ENCODE measurements at places on chromosomes 7 and 10.

DNA sequence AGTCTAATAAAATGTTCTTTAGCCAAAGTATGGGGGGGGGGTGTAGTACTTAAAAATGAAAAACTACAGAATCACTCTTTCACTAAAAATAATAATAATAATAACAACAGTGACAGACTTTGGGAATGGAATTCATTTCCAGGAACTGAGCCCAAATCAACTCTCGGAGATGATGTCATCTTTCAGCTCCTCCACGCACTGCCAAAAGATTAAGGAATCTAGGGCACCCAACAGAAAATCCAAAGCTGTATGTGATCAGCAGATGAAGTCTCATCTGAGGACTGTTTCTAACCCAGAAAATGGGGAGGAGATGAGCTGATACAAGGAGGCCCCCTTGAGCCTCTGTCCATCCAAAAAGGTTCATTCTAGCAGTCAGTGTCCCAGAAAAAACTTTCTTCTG lies 54.5 kb downstream of the GRB10 start:
- no peak for DNase-seq

DNA sequence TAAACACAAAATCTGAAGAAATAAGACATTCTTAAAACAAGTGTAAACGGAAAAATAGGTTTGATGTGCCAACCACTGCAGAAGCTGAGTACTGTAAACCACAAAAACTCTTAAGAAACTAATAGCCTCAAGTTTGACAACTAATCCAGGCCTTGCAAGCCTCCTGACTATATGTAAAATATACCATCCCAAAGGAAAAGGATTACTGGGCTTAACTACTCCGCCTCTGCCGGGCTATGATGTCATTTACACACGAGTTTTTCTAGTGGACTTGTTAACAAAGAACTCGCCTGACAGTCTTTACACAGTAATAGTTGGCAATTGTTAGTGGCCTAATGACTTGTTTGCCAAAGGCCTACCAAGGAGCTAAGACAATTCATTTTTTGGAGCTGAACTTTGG lies 2.1 kb downstream of the KIF5B start:
- DNase-seq = peak; percentile 10

- no peak for DNase-seq
Measured at GRCh38 chr10:35696392-35697287, 54.5 kb upstream of the FZD8 start.

- no peak for DNase-seq
Measured at GRCh38 chr7:124084024-124084423, 51.2 kb upstream of the TMEM229A start.

- no peak for DNase-seq
Measured at GRCh38 chr10:59513558-59513957, 151.2 kb upstream of the FAM13C start.

DNA sequence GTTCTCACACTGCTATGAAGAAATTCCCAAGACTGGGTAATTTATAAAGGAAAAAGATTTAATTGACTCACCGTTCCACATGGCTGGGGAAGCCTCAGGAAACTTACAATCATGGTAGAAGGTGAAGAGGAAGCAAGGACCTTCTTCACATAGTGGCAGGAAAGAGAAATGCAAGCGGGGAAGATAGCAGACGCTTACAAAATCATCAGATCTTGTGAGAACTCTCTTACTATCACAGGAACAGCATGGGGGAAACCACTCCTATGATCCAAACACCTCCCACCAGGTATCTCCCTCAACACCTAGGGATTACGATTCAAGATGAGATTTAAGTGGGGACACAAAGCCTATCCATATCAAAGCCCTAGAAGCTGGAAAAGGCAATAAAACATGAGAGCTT lies 130.8 kb downstream of the MDFIC start:
- DNase-seq = no peak

- DNase-seq = no peak
Measured at GRCh38 chr7:132537456-132538145, 38.7 kb downstream of the PLXNA4 start.

- no peak for DNase-seq
Measured at GRCh38 chr10:78850644-78851435, 217.9 kb upstream of the ZMIZ1 start.

DNA sequence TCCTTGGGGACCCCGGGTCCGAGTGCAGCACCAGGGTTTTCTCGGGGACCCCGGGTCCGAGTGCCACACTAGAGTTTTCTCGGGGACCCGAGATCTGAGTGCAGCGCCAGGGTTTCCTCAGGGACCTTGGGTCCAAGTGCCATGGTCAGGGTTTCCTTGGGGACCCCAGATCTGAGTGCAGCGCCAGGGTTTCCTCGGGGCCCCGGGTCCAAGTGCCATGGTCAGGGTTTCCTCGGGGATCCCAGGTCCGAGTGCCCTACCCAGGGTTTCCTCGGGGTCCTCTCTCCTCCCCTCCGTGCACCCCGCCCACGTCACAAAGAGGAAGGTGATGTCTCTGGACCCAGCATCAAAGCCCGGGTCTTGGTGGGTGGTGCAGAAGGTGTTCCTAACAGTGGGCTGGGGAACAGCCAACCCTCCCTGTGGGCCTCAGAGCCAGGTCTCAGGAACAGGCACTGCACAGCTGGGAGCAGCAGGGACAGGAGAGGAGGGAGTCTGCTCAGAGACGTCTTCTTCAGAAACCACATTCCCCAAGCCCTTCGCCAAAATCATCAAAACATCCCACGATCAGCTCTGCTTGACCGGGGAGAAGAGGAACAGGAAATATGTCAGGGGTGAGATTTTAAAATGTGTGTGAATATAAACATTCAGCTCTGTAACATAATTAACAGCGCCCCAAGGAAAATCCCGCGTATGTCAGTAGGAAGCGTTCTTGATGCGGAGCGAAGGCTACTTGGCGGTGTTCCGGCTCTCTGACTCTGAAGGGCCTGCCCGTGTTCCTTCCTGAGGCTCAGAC lies 540.7 kb downstream of the DNAJB6 start:
- no peak for DNase-seq

DNA sequence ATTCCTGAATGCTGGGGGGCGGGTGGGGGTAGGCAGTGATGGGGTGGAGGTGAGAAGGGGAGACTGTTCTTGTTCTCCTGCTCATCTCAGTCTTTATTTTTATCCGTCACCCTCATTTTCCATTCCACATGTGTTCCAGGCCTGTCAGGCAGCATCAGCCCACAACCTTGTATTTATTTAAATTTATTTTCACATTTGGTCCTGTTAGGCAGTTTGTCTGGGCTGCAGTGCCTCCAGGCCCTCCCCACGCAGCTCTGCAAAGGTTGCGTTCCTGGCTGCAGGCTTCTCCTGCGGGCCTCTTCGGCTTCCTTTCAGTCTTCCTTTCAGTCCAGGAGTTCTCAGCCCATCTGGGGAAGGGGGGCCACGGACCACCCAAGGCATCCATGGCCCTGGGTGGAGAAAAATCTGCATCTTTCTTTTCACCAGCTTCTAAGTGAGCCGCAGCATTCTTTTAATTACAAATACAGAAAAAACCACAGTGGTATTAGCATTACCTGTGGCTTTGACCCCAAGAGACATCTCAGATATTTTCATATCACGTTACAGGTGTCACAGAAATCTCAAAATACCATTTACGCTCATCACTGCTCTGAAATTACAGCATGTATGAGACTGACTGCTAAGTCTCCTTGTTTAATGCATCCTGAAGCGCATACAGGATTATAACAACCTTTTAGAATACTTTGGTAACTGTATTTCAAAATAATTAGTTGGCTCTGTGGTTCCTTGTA lies 94.0 kb downstream of the C10orf105 start:
- DNase-seq = no peak

DNA sequence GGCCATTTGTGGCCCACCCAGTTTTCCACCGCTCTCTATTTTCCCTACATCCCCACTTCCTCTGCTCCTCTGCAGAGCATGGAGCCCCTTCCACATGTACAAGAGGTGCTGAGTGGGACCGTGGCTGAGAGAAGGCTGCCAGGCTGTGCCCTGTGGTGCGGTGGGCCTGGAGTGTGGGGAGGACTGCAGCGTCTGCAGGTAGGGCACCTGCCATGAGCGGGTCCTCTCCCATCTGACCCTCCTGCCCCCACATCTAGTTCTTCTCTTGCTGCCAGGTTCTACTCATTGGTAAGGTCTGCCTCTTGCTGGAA lies 145.6 kb upstream of the FAM20C start:
- DNase-seq = no peak

DNA sequence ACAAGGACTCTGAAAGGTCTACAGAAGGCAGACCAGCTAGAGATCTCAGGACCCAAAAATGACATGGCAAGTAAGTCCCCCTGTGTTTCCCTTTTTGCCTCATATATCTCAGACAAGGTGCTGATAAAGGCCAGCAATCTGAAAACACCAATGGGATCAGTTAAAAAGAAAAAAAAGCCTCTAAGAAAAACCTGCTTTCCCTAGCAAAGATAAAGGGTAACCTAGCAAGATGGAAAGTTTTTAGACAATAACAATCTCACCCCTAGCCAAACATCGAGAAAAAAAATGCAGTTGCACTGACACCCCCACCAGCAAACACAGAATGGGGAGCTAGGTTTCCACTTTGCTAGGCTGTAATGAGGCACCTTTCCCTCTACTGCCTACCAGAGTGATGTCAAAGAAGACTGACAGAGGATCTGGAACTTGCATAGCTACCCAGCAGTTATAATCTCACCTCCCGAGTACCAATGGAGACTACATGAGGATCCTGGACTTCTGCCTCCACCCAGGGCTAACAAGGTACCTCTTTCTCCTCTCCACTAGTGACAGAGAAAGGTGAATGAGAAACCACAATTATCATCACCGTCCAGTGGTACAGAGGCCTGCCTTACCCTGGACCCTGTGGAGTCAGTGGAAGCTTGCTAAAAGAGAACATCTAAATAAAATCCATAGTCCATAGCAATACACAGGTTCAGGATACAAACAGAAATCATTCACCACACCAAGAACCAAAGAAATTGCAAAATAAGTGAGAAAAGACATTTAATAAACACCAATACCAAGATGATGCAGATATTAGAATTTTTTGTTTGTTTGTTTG lies 240.8 kb downstream of the ARHGAP12 start:
- DNase-seq = no peak

Data from ACHN (cell line).